D721Med (cell line): ENCODE measurements at places on chromosomes 11 and 22.

DNA sequence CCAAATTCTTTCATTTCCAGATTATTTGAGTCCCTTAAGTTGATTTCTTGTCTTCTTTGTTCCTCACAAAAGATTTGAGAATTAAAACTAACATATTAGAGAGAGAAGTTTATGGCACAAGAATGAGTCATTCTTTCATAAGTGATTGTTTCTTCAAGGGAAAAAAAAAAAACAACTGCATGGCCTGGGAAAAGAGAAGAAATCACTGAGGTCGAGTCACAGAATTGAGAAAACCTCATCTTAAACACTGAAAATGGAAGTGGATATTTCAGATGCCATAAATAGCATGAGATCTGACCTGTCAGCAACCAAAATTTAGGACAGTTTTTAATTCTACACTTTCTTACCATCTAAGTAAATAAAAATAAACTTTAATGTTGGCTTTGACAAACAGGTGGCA is 87.2 kb downstream of the CWF19L2 start:
- DNase-seq = no peak

DNA sequence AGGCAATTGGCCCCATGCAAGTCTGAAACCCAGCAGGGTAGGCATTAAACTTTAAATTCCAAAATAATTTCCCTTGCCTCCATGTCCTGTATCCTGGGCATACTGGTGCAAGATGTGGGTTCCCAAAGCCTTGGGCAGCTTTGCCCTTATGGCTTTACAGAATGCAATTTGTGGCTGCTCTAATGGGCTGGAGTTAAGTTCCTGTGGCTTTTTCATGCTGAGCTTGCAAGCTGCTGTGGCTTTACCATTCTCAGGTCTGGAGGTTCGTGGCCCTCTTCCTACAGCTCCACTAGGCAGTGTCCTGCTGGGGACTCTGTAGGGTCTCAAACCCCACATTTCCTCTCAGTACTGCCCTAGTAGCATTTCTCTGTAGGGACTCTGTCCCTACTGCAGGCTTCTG is 15.0 kb upstream of the BIRC3 start:
- no peak for DNase-seq

DNA sequence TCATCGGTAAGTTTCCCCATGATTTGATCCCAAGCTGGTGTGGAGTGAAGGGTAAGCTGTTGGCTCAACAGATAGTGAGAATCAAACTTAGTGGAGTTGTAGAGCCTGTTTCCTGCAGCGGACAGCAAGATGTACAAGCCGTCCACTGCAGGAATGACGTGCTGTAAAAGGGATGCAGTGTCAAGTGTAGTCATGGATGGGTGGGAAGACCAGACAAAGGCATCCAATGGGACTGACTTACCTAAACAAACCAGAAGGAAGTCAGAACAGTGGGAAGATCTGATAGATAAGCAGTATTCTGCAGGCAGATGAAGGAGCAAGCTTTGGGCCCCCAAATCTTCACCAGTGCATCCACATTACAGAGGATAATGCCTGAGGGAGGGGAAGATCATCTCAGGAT is 8.8 kb downstream of the ZBTB16 start:
- no peak for DNase-seq

DNA sequence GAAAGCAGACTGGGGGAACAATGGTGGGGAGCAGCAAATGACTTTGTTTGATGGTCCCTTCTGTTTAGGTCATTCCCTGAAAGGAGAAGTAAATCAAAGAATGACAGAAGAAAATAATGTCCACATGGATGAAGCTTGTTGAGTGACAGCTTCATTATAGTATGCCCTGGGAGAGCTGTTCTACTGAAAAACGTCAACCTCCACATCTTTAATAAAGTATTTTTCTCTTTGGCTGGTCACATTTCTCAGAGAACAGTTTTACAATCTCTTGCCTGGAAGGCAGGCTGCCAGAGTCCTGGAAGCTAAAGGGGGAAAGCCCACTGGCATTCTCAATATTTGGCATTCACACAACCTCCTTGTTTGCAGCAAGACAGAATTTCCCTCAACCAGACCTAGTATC is 287.9 kb downstream of the SWAP70 start:
- DNase-seq = no peak

DNA sequence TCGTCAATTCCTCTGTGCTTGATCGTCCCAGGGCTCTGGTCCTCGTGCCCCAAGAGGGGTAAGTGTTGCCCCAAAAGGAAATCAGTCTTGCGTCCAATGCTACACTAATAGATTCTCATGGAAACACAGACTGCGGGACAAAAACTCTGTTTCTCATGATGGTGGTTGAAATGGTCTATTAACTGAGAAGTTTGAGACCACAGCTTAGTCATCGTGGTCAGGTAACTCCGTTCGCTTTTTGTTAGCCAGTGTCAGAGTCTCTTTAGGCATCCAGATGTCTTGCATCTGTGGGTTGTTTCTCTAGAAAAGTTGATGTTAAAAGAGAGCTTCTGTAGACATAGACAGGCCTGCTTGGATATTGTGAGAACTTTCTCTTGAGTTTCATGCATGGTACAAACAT is 104.6 kb upstream of the SORL1-AS1 start:
- no peak for DNase-seq

- DNase-seq = no peak
These were observed 1.2 kb downstream of the CSRP3 start for GRCh38 chr11:19200410-19201201.

- DNase-seq = no peak
These were observed 49.2 kb downstream of the PAK1 start for GRCh38 chr11:77424644-77425043.

DNA sequence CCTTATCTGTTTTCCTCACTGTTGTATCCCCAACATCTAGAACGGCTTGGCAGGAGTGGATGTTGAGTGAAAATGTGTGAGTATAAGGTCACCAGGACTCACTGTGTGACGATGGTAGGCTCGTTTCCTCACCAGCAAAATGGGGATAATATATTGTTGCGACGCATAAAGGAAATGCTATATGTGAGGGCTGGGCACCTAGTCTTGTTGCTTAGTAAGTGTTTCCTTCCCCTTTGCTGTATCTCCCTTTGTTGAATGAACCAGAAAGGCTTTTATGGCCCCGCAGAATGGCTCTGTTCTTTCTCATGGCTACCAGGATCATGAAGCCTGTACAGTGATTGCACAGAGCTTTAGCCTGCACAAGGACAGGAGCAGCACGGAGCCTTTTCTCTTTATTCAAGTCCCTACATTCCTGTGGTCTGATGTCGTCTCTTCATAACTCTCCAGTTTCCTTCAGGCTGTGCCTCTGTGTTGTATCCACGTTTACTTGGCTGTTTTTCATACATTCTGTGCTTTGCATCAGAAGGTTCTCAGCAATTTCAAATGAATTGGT is 5.4 kb downstream of the TNRC6B start:
- DNase-seq = no peak

DNA sequence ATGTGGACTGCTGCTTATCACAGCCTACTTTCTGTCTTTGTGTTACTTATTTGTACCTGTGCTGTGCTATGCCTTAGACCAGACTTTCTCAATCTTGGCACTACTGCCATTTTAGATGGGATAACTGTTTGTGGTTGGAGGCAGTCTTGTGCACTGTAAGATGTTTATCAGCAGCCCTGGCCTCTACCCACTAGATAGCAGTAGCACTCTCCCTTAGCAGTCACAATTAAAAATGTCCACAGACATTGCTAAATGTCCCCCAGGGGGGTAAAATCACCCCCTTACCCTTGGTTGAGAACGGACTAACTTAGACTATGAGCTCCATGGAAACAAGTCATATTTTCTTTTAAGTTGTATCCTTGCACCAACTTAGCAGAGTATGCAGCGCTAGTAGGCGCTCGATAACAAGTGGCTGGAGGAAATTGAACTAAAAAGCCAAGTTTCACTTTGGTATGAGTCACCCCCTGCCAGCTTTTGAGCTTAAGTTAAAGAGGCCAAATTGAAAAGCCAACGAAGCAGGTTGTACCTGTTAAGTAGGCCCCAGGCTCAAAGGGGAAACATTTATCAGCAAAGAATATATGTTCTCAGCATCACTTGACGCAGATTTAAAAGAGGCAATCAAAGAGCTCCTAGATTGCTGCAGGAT is 304.8 kb upstream of the SORL1-AS1 start:
- DNase-seq = no peak

DNA sequence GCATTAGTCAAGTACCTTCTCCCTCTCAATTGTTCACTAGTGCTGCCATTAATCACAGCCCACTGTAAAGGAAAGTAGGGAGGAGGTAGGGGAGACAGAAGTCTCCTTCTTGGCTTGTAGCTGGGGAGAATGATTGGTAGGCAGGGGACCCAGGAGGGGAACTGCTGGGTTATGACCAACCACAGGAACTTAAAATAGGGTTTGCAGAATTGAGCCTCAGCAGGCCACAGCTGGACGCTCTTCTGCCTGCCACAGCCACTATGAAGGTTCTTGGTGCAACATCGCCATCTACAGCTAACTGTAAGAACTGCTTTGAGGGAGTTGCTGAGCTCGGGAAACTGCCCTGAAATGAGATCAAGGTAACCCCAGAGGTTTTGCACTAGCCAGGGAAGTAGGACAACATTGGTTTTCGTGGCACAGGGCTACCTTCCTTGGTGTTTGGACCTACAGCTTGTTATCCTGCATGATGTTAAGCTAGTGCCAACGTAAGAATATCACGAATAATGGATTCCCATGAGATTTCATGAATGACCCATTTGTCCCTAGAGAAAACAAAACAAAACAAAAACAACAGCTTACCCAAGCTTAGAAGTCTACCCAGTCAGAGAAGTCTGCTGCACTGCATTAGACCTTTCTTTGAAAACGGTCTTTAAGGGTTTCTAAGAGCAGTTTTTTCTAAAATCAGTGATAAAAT is 787.1 kb upstream of the API5 start:
- DNase-seq = no peak

- no peak for DNase-seq
These were observed 15.5 kb upstream of the BMAL1 start for GRCh38 chr11:13262096-13262495.
